ENCODE measurements at places on chromosomes 1 and 21.

DNA sequence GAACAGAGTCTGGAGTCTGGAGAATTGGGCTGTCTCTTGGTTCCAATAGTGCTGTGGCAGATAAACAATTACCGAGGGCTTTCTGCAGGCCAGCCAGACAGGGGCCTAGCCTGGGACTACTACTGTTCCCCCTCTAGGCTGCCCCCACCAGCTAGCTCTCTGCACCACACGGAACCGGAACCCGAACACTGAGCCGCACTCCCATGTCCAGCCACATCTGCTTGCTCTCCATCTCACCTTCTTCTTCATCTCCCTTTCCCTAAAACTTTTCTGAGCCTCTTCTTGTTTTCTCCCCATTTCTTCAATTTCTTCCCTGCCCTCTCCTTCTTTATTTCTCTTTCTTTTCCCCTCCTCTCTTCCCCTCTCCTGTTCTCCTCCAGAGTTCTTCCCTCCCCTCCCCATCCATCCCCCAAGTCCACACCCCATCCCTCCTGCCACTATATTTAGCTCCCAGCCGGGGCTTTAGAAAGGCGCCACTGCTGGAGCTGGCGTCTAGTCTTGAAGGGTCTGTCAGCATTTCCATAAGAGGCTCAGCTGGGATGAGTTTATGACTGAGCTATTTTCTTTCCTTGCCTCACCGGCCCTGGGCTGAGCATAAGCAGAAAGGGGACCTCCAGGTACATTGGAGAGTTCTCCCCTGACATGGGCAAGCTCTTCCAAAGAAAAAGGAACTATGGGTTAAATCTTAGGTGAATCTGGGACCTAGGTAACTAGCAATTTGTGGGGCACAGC is 25.7 kb upstream of the ATP2B4 start:
- DNase-seq: no peak

DNA sequence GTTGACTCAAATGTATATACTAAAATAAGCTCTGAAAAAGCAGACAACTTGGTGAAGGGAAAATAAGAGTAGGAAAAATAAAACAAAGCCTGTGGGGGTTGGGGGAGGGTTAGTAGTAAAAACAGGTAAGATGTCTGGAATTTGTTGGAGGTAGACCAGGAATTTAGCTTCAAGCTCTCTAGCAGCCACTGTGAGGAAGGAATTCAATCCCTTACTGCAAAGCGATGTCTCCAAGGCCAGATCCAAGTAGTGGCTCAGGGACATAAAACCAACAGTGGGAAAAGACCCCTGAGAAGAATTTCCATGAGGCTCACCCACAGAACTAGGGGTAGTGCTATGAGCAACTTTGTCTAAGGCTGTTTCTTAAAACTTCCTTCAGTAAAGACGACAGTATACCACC is 7.8 kb downstream of the ANGPTL7 start:
- DNase-seq: no peak

- DNase-seq: no peak
These were observed 10.4 kb upstream of the TMEM240 start for GRCh38 chr1:1550591-1551432.

- no peak for DNase-seq
These were observed 727.6 kb upstream of the NEGR1 start for GRCh38 chr1:73009938-73010337.

DNA sequence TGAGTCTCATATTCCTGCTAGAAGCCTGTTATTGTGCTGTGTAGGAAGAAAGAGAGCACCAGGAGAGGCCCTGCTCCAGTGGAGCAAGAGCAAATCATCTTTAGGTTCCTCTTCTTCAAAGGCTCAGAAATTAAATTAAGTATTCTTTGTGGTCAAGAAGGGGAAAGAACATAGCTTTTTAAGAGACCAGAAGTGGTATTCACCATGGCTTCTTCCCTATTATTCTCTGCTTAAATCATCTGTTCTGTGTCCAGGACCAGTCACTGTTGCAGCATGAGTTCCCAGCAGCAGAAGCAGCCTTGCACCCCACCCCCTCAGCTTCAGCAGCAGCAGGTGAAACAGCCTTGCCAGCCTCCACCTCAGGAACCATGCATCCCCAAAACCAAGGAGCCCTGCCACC is 1.1 kb downstream of the SPRR1B start:
- DNase-seq: no peak

GRCh38 chr21:14817311-14817710 is 247.5 kb downstream of the NRIP1 start:
- no peak for DNase-seq

DNA sequence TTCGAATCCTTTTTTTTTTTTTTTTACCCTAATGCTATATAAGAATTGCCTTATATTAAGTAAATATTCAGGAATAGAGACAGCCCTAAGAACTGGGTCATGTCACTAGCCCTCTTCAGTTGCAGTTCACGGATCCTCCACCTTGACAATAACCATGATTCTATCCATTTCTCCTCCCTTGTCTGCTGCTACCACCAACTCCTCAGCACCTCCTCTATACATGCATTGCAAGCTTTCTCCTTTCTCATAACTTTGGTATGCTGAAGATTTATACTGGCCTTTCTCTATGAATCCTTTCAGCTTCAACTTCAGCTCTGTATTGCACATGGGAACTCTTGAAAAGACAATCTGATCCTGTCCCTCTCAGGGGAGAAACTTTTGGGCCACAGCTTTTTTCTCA is 14.3 kb upstream of the DR1 start:
- no peak for DNase-seq

DNA sequence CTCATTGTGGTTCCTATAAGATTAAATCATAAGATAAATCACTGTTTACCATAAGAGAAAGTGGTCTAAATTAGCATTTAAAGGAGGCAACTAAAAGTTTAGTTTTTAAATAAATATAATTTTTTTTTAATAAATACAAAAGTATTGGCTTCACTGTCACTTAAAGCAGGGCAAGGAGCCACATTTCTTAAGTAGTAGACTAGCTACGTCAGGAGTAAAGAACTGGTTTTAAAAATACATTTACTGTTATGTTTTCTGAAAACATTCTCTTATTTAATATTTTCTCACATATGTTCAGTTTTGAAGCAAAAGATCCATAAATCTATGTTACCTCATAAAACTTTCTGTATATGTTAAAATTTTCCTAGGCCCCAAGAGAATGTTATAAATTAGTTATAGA is 2.2 kb downstream of the ANGPTL1 start:
- DNase-seq: no peak

Data from dorsolateral prefrontal cortex (tissue), 122 donors.